ENCODE measurements at places on chromosomes 16 and 17.

GRCh38 chr17:80984749-80985148, 6.9 kb upstream of the CHMP6 start:
- no peak for DNase-seq

DNA sequence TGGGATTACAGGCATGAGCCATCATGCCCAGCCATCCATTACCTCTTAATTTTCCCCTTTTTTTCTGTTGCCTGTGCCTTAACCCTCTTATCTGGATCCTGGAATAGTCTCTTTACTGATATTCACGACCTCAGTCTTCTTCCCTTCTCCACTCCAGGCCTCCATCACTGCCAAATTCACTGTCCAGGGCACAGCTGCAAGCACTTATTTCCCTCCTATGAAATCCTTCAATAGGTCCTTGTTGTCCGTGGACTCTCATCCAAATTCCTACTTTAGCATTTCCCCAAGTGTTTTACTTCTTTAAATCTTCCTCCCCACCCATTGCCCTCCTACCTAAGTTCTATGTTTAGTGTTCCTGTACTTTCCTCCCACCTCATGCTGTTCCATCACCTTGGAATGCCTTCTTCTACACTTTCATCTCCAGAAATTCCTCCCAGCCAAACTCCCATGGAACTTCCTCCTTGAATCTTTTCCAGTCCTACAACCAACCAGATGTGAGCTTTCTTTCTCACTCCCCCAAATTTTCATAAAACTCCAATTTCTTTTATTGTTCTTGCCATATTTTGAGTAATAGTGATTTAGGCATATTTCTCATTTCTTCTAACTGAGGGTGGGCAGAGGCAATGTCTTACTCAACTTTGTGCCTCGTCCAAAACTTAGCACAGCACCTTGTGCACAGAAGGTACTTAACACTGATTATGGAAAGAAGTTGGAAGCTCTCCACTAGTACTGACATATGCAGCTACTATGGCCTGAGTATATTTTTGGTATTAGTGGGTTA, 35.3 kb downstream of the FAM20A start:
- DNase-seq = no peak

GRCh38 chr17:34820922-34821321, 140.3 kb downstream of the CCT6B start:
- DNase-seq = no peak

- no peak for DNase-seq
Measured at GRCh38 chr17:16980813-16981731, 9.2 kb upstream of the TNFRSF13B start.

GRCh38 chr16:85566561-85567100, 46.5 kb upstream of the GSE1 start:
- no peak for DNase-seq

DNA sequence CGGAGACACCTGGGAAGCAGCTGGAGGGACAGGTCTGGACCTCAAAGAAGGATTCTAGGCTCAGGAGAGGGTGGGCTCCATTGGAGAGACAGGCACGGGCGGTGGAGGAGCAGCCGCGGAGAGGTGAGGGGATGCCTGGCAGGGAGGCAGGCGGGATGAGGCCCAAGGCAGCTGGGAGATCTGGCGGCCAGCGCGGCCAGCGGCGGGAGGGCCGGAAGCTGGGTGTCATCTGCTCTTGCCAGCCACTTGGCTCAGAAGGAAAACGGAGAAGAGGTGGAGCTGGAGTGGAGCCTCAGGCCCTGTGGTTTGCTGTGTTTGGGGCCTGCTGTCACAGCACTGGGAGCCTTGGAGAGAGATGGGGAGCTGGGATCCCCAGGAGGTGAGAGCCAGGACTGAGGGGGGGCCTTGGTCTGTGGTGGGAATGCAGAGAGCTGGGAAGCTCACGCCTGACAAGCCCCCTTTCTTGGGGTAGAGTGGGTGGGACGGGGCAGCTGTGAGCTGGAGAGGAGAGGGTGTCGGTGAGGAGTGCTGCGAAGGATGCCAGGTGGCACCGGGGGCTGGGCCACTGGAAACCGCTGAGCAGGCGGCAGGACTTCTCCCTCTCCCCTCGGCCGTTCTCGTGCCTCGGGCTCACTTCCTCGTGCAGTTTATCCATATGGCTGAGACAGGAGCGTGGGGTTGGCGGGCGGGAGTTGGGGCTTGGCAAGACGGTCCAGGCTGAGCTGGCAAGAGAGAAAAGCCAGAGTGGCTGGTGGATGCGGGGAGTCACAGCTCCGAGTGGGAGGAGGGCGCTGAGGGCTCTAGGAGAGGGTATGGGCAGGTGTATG, 8.0 kb downstream of the TBC1D24 start:
- DNase-seq = no peak

GRCh38 chr17:53475002-53475401, 347.7 kb upstream of the KIF2B start:
- DNase-seq = no peak

GRCh38 chr16:12087901-12088421, 111.4 kb downstream of the SNX29 start:
- DNase-seq = no peak

- no peak for DNase-seq
Measured at GRCh38 chr16:10086620-10087019, 95.6 kb downstream of the GRIN2A start.

DNA sequence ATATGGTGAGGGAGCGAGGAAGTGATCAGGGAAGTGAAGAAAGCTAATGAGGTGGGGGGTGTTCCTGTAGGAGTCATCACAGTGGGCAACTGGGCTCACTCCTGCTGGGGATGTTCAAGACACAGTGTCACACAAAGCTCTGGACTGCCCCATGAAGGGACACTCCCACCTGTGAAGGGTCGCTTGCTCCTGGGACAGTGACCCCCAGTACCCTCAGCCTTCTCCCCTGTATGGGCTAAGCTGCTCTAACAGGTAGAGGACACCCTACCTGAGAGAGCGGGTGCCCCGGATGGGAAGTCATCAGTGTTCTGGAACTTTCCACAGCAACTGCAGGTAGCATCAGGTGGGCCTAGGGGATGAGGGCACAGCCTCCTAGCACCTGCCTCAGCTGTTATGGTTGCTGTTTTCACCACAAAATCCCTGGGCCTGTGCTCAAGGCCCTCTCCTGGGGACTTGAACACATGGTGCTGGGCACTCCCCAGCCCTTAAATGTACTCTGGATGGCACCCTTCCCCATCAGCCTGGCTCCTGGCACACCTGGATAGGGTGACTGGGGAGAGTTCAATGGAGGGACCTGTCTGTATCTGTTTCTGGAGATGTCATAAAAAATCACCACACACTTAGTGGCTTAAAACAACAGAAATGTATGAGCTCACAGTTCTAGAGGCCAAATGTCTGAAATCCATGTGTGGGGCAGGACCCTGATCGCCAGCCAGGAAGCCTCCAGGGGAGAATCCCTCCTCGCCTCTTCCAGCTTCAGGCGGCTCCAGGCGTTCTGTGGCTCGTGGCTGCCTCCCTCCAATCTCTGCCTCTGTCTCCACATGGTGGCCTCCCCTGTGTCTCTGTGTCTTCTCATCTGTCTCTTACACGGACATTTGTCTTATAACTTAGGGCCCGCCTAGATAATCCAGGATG, 104.0 kb upstream of the CDH5 start:
- DNase-seq = no peak

- no peak for DNase-seq
Measured at GRCh38 chr16:89006036-89006752, 29.2 kb upstream of the CBFA2T3 start.

- DNase-seq = no peak
Measured at GRCh38 chr16:80147026-80147655, 393.7 kb upstream of the DYNLRB2 start.

GRCh38 chr16:24189941-24190340, 66.2 kb upstream of the CACNG3 start:
- no peak for DNase-seq

GRCh38 chr16:55574811-55575210, 8.3 kb downstream of the CAPNS2 start:
- no peak for DNase-seq

DNA sequence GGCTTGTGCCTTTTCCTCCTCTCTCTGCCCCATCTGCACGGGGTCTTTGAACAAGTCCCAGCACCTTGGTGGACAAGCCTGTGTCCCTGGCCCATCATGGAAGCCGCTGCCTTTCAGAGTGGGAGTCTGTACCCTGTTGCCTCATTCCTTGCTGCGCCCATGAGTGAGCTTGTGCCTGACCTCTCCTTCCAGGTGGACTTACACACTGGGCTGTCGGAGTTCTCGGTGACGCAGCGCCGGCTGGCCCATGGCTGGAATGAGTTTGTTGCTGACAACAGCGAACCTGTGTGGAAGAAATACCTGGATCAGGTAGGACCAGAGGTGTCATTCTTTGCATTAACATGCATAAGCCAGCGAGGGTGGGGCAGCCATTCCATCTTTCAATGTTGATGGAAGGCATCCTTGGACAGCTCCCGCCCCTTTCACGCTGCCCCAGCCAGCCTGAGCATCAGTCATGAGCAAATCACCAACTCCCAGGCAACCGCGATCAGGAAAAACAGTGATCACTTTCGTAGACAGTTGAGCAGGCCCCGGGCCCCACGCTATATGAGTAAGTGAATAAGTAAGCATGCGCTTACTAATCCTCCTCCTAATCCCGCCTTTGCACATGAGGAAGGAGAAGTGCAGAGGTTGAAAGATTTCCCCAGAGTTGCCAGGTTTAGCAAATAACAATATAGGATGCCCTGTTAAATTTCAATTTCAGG, 36.8 kb downstream of the ATP2C2 start:
- DNase-seq = no peak
